Activated gamma-delta T cell (primary cell): ENCODE measurements at places on chromosomes 4 and X.
A peak's percentile ranks its signal among the peaks of the same experiment; 100 is the strongest.

DNA sequence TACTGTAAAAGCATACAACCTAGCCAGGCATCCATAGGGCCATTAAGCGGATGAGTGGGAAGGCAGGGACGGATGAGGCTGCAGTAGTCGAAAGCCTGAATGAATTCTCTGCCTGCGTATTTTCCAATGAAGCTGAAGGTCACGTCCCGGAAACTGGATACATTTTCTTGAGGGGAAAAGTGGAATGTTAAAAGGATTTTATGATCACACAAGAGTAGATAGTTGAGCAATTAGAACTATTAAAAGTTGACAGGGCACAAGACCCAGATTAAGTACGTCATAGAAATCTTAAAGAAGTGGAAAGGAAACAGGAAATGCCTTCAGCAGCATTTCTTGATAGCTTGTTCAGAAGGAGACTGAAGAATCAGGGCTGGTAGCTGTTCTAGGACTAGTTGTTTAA, 98.3 kb upstream of the CXXC4 start:
- DNase-seq: no peak

- no peak for DNase-seq
Measured at GRCh38 chr4:182231080-182231479, 12.1 kb upstream of the TENM3 start.

- no peak for DNase-seq
Measured at GRCh38 chrX:137548261-137548660, 17.7 kb upstream of the ZIC3 start.

GRCh38 chr4:71694961-71695360, 88.9 kb downstream of the GC start:
- no peak for DNase-seq

DNA sequence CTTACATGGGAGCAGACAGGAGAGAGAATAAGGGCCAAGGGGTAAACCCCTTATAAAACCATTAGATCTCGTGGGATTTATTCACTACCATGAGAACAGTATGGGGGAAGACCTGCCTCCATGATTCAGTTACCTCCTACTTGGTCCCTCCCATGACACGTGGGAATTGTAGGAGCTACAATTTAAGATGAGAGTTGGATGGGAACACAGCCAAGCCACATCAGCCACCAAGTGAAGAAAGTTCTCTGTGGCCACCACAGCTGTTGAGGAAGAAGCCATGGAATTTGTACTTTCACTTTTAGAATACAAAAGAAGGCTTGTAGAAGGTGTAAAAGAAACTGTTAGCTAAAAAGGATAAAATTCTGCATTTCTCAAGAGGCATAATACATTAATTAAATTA, 67.0 kb upstream of the CXorf51A start:
- no peak for DNase-seq

DNA sequence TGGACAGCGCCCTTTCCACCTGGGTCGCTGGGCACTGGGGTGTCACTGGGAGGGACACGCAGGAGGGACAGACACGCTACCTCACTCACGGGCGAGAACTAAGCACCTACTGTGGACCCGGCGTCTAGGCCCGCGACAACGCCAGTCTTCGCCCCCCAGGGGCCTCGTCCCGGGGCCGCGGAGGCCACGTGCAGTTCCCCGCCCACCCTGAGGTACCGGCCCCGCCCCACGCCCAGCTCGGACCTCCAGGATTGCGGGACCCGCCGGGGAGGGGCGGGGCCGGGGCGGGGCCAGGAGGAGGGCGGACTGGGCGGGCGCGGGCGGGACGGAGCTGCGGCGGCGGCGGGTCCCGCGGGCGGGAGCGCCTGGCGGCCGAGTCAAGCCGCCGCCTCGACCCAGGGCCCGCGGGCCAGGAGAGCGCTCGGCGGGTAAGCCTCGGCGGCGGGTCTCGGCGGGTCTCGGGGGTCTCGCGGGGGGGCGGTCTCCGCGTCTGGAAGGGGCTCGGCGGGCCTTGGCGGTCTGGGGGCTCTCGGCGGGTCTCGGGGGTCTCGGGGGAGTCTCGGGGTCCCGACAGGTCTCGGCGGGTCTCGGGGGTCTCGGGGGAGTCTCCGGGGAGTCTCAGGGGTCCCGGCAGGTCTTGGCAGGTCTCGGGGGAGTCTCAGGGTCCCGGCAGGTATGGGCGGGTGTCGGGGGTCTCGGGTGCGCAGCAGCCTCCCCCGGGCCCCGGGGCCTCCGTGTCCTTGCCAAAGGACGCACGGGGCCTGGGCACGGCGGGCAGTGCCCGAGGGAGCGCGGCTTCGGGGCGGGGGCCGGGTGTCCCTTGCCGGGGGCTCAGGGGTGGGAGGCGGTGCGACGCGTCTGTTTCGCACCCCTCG, at the start of gene SH3BP2:
Gene SH3BP2, plus strand, starts transcription at position 375 of the 875 bp plus-strand sequence. CDS start 27,533 bp downstream, outside the sequence.
- DNase-seq: peak; percentile 60

- no peak for DNase-seq
Measured at GRCh38 chr4:137067735-137068134, 464.6 kb downstream of the PCDH18 start.

DNA sequence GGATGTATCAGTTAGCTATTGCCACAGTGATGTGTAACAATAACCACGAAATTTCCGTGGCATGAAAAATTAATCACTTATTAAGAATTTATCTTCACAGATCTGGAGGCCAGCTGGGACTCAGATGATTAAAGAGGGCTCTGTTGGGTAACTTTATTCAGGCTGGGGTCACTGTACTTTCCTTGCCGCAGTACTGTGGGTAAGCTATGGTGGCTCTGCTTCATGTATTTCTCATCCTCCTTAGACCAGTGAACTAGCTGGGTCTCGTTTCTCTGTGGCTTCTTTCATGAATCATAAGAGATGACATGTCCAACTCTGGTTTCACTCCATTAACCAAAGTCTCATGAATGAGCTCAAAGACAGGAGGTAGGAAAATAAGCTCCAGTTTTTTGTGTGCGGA, 13.5 kb downstream of the TEX13B start:
- DNase-seq: no peak

DNA sequence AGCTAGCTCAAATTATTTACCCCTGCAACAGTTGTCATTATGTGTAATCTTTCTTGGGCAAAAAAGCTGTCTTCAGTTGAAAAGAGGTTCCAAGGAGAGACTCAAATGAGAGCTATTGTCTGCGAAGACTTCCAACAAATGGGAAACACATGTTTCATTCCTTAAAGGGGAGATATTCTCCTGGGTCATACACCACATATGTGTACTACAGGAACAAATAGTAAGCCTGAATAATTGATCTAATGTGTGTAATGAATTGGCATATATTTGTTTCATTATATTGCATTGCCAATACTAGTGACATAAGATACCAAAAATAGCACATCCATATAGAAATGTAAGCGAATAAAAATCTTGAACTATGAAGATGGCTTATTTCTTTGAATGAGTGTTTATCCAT, 950.9 kb upstream of the NDST4 start:
- DNase-seq: no peak

DNA sequence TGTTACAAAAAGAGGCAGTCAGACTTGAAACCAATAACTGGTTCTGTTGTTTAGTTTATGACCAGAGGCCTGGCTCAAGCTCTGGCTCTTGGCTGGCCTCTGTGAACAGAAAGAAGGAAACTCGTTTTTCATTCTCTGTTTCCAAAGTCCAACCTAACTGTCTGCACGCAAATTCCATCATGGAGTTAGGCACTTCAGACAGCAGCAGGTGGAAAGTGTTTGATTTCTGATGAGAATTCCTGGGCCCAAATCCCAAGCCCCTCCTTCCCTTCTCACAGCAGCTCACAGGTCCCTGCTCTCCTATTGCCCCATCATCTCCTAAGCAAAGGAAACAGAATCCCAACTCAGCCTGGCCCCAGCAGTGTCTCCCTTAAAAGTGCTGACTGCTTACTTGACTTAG, 42.8 kb upstream of the FGF16 start:
- DNase-seq: no peak

- no peak for DNase-seq
Measured at GRCh38 chr4:45621971-45622370, 501.9 kb downstream of the GABRG1 start.

DNA sequence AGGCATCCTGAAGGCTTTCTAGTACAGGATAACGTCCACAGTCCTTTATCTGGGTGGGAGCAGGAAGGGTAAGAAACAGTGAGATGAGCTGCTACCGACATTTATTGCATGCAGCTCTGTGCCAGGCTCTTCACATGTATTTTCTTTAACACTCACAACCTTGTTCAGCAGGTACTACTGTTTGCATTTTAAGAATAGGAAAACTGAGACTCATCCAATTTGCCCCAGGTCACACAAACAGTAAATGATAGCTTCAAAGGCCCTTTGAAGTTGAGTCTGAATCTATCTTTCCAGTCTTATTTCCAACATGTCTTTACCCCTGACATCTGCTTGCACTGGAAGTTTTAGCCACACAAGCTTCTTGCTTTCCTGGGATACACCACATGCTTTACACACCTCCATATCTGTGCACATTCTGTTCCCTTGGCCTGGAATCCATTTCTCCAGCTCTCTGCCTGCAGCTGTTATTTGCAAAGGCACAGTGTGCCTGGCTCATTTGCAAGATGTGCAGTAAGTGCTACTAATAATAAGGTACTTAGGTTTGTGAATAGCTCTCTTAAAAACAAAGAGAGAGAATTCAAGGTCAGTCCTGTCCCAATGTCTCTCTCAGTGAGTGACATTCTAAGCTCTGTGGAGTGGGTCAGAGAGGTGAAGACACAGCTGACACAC, 61.2 kb downstream of the METTL14 start:
- no peak for DNase-seq

DNA sequence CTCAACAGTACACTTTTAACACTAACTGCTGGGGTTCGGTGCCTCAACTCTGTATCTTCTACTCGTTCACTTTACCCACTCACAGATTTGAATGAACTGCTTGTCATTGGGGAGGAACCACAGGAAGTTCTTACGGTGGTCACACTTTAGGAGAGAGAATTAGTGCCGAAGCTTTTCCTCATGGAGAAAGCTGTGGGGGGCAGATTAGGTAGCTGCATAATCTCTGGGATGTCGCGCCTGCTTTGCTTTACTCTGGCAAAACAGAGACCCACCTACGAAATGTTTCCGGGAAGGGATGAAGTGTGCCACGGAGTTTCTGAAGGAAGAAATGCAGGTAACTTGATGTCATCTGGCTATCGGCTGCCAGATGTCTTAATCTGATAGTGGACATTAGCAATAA, 949.7 kb upstream of the TENM3 start:
- no peak for DNase-seq

DNA sequence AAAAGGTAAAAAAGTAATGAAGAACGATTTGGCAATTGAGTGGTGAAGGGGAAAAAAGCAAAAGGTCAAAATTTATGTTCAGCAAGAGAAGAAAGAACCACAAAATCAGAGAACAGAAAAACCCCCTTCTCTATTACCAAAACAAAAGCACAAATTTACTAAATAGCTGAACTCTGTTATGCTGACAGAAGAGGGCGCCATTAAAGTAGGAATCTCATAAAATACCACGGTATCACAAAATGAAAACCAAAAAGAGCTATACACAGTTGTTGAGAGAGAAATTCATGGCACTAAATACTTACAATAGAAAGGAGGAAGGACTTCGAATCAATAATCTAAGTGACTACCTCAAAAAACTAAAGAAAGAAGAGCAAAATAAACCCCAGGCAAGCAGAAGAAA, 69.6 kb upstream of the CXorf66 start:
- DNase-seq: no peak

DNA sequence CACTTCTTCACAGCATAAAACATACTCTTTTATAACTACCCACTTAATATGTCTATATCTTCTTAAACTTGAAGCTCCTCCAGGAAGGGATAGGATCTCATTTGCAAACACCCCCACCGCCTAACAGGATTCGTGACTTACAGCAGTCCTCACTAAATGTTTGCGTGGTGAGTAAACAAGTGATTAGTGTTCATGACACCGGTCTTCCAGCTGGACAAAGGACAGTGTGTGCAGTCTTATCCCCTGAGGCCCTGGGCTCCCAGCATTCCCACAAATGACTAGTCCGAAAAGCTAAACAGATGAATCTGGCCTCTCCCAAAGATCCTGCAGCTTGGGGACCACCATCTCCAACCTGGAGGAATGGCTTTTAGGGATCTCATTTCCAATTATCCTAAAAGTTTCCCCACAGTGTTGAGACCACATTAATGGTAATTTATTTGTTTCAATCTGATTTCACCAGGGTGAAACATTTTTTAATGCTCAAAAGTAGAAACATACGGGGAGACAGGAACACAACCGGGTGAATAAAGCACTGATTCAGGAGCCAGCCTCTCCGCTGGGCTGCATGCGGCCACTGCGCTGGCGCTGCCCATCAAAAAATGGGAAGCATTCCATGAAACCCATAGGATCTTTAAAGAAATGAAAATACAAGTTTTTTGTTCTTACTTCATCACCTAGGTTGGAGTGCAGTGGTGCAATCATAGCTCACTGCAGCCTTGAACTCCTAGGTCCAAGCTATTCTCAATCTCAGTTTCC, 69.2 kb downstream of the HADH start:
- no peak for DNase-seq

- DNase-seq: no peak
Measured at GRCh38 chr4:174505892-174506291, 16.4 kb downstream of the HPGD start.

GRCh38 chrX:85020216-85020615, 16.5 kb downstream of the APOOL start:
- DNase-seq: no peak

DNA sequence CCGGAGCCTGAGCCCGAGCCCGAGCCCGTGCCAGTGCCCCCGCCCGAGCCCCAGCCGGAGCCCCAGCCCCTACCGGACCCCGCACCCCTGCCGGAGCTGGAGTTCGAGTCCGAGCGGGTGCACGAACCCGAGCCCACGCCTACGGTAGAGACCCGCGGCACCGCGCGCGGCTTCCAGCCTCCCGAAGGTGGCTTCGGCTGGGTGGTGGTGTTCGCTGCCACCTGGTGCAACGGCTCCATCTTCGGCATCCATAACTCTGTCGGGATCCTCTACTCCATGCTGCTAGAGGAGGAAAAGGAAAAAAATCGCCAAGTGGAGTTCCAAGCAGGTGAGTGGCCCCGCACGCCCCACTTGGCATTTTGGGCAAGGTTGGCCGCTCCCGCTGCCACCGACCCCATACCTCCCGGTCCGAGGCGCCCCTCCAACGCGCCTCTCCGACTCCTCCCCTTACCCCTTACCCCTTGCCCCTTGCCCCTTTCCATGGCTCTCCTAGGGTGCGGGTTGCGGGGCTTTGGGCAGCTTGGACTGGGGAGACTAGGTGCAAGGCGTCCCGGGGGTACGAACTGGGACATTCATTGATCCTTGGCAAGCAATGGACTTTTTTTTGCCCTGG, 553 bp downstream of the SLC16A2 start:
- DNase-seq: no peak

GRCh38 chrX:79082899-79083298, 61.6 kb upstream of the GPR174 start:
- no peak for DNase-seq

DNA sequence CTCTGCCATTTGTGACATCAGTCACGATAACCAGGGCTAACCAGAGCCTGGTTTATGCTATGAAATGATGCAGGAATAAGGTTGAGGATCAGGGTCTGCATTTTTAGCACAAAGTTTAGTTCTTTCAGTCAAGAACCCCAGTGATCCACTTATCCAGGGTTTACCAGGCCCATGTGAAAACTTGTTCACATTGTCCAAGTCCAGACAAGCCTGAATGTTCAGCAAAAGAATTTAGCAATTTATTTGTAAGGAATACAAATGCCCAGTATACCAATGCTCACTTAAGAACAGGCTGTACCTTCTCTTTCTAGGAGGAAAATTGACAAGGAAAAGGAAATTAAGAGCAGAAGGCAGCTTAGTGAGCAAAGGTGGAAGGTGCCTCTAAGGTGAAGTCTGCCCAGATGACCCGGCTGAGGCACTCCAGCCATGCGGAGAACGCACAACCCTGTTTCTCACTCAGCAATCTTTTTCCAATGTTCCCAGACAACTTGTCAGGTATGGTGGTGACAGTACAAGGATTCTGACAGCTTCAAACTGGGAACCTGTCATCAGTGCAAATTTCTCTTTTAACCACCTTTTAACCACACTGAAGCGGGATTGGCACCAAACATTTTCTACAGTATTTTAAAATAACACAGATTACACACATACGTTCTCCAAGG, 54.0 kb downstream of the TBC1D9 start:
- DNase-seq: no peak
